ENCODE measurements at places on chromosomes 1 and 21.

DNA sequence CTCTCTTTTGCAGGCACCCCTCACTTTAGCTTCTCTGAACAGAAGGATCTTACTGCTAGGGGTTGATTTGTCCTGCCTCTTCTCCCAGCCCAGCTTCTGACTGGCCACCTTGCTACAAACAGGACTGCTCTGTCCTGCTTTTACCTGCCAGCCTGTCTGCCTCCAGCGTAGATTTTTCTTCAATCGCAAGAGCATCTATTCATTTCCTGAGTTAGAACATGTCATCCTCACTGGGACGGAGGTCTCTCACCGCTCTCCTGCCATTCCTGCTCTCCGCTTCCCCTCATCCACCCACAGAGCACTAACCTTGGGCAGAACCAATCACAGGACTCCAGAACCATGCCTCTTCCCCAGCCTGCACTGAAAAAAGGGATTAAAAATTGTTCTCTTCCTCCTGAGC is 3.5 kb upstream of the ATP1B1 start:
- no peak for DNase-seq

GRCh38 chr1:213623064-213623581 is 364.6 kb upstream of the PROX1 start:
- no peak for DNase-seq

GRCh38 chr1:118366286-118366685 is 181.3 kb upstream of the SPAG17 start:
- DNase-seq: no peak

DNA sequence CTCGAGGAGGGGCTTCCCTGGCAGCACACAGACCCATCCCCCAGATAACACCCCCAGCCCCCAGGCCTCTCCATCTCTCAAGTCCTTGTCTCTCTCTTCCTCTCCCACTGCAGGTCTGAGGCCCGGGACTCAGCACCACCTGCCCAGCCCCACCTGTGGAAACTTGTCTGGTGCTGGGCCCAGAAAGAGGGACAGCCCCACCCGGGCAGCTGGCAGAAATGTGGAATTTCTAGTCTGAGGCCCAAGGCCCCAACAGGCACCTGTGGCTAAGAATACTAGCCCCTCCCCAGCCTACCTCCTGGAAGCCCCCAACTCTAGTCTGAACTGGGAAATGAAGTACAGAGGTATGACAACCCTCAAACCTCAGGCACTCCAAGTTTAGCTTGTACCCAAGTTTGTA is 15.4 kb downstream of the TTC39A start:
- DNase-seq: no peak

DNA sequence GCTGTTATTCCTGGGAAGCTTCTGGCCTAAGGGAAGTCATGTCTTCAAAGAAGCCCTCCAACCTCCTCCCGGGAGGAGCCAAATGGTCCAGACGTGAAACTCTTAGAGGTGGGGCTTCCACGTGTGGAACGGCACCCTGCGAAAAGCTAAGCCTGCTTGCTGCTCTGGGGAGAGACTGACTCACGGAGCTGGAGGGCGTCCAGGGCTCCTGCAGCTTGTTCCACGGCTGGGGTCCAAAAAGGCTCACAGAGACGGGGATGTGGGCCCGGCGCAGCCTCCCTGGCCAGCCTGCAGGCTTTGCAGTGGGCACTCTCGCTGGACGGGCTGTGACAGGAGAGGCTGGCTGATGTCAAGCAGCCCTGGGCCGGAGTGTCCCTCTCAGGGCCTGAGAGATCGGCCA is 105.1 kb downstream of the COLGALT2 start:
- peak; percentile 62 for DNase-seq

- peak; percentile 34 for DNase-seq
These were observed 199.4 kb upstream of the CACYBP start for GRCh38 chr1:174800216-174800851.
